Caki2 (cell line): ENCODE measurements at places on chromosomes 11 and 22.

GRCh38 chr11:84564180-84564866 lies 1062.8 kb downstream of the DLG2 start:
- DNase-seq: peak; percentile 73

GRCh38 chr11:3984896-3985295 lies 109.7 kb upstream of the RRM1 start:
- no peak for DNase-seq

GRCh38 chr22:44372611-44373010 lies 59.9 kb upstream of the SHISAL1 start:
- DNase-seq: no peak

DNA sequence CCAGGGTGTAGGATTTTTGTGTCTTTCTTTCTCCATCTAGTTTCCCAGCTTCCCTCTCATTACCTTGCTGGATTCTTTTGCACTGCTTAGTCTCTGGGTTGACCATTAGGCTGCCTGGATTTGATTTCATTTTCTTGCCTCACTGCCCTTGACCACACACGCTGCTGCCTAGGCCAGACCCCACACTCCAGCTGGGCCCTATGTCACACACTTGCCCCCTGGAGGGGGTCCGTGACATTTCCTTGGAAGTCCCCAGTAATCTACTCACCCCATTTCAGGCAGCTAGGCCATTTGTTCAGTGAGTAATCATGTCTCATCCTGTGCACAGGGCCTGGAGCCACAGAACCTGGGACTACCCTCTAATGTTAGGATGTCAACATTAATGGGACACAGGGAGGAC lies 81.9 kb upstream of the SPON1 start:
- peak; percentile 38 for DNase-seq

DNA sequence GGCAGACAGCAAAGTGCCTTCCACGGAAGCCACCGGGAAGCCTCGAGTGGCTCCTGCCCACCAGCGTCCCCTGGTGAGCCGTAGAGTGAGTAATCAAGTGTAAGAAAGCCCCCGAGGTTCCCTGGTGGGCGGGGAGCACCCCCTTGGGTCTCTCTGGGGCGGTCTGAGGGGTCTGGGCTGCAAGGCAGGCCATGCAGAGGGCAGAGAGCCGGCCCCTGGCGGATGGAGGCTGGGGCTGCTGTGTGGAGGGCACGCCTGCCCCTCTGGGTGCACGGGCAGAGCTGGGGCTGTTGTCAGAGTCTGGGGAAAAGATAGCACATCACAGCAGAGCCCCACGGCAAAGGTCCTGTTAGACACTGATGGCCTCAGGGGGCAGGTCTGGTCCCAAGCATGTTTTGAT lies 25.7 kb upstream of the MYRF start:
- no peak for DNase-seq

DNA sequence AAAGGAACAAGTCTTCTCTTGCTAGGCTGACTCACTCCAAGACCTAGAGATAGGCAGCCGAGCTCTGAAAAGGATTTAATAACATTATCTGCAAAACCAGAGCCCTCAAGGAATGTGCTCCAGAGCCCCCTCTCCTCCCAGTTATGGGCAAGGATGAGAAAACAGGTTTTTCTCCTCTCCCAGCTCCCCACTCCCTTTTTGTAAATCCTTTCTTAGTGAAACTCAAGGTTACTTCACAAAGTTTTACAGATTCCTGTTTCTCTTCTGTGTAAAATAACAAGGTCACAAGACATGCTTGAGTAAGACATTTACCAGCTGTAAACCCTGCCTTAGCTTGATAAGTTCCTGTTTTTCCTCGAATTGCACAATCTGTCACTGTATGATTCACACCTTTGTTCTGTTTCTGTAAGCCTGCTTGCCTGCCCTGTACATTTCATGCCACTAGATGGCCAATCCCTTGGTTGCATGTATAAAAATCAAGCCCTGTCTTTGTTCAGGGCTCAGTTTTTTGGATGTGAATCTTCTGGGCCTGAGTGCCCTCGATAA lies 489.4 kb downstream of the KCNA4 start:
- peak; percentile 73 for DNase-seq

DNA sequence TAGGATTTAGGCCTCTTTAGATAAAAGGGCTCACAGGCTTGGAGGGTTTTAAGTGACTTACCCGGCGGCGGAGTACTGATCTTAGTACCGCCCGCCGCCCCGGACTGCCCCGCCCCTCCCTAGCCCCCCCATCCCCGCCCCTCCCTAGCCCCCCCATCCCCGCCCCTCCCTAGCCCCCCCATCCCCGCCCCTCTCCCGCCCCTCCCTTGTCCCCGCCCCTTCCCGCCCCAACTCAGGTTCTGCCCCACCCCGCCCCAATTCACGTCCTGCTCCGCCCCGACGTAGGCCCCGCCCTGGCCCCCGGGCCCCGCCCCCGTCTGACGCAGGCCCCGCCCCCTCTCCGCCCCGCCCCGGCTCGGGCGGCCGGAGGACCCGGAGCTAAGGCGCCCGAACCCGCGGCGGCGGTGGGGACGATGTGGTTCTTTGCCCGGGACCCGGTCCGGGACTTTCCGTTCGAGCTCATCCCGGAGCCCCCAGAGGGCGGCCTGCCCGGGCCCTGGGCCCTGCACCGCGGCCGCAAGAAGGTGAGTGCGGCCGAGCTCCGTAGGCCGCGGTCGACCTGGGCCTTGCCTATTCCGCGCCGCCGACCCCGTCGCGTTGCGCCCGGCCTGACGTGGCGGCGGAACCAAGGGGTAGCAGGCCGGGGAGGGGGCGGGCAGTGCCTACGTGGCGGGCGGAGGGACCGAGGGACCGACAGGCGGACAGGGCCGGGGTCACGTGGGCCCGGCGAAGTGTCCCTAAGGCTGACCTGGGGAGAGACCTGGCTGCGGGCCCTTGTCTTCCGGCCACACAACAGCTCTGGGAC lies at the start of gene SCYL1:
Gene SCYL1, plus strand, starts transcription at position 343 of the 805 bp plus-strand sequence. Its CDS starts 71 bp downstream, at position 414.
- DNase-seq: peak; percentile 31
